ENCODE measurements at places on chromosomes 6 and 20. TPM values are rescaled to one million over a fixed set of nuclear protein-coding genes. Genes with fewer than 3 reads are reported as not detected.

DNA sequence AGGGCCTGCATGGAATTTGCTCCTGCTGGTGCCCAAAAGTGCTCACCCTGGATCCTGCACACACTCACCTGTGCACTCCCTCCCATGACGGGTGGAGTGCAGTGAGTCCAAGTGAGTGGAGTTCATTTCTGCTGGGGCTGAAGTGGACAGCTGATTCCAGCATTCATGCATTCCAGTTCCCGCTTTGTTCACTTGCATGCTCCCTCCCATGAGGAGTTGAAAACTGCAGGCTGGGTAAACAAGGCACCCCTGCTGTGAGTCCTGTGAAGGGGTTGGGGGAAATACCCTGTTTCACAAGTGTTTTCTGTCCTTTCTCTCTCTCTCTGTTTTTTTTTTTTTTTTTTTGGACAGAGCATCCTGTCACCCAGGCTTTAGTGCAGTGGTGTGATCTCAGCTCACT is 454.1 kb upstream of the NOX3 start:
- DNase-seq = no peak

- no peak for DNase-seq
Measured at GRCh38 chr6:33177552-33178446, 14.5 kb downstream of the COL11A2 start.

TPX2 gene
- total RNA-seq = 31.0 TPM

GRCh38 chr6:40397287-40398033 is 189.7 kb downstream of the LRFN2 start:
- no peak for DNase-seq
